ENCODE measurements at places on chromosomes 16 and 17. TPM values are rescaled to one million over a fixed set of nuclear protein-coding genes. Genes with fewer than 3 reads are reported as not detected.

Gene MILR1
- total RNA-seq: not detected

Gene SLC16A5
- total RNA-seq: 6.7 TPM

Gene GRAP
- total RNA-seq: 9.9 TPM

Gene TLE7
- not detected for total RNA-seq

Gene CCL7
- not detected for total RNA-seq

Gene RPRML
- total RNA-seq: not detected

Gene P2RX1
- 0.44 TPM for total RNA-seq

Gene FOXC2
- not detected for total RNA-seq

Gene STX1B
- 1.0 TPM for total RNA-seq

Gene ATAD5
- 32.9 TPM for total RNA-seq

Gene KRT27
- total RNA-seq: not detected

Gene CCDC154
- total RNA-seq: 1.5 TPM

Gene TNFRSF17
- total RNA-seq: not detected

Gene GPATCH8
- total RNA-seq: 40.8 TPM

Gene SLC38A8
- not detected for total RNA-seq

Gene ABI3
- 19.7 TPM for total RNA-seq

All from activated CD4-positive, alpha-beta memory T cell treated with anti-CD3 and anti-CD28 coated beads for 36 hours (primary cell).